ENCODE measurements at places on chromosomes 12 and 14.

DNA sequence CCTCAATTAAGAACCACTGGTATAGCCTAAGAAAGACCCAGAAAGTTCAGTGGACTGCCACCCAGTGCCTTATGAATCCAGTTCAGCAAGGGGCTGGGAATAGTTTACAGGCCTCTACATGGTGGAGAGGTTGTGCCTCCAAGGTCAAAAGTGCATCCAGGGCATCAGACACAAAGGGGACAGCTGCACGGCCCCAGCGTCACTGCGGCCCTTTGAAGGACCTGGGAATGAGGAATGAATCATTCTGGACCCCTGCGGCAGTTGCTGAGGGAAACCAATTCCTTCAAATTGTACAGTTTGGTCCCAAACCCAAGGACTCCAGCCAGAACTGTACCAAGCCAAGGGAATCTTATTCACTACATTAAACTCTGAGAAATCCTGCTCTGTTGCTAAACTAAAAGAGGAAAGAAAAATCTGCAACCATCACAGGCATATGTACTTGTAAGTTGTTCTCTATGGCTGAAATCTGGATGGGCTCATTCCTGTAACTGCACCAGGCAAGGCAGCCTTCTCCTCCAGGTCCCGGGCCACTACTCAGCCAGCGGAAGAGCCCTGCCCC is 10.9 kb upstream of the NGB start:
- no peak for DNase-seq

GRCh38 chr12:47303207-47303606 is 223.4 kb upstream of the AMIGO2 start:
- no peak for DNase-seq

- DNase-seq = no peak
Observed at GRCh38 chr14:100049220-100049619, 16.0 kb upstream of the EVL start.

DNA sequence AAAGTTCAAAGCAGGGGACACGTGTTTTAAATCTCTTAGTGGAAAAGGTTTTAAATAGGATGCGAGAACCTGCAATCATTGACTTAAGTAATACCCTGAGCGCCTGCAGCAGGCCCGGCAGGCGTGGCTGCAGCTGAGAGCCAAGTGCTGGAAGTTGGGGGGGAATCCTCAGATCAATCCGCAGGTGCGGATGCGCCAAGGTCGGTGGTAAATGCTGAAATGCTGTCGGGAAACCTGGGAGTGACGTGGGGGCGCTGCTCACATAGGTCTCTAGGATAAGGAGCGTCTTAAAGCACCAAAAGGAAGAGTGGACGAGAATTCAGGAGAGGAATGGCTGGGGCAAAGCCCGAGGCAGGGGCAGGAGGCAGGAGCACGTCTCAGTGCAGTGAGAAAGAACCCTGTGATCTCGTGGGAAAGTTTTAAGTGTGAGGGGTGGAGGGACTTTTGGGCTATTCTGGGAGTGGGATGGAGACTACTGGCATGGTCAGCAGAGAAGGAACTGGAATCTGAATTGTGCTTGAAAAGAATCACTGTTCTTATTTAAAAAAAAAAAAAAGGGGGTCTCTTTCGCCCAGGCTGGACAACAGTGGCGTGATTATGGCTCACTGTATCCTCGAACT is 883 bp upstream of the CDCA4 start:
- peak; percentile 21 for DNase-seq

DNA sequence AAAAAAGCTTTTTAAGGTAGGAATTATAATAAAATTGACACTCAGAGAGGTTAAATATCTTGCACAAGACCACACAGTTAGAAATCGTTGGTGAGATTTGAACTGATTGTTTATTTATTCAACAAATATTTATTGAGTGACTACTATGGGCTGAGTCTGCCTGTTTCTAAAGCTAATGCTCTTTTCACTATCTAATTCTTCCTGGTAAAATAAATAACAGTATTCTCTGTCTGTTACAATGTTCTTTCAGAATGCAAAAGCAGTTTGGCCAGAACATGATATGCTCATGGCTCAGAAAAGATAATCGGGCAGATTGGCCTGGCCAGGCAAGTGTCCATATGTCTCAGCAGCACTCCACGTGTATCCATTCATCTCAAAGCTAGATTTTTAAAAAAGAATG is 82.0 kb downstream of the BTG1 start:
- DNase-seq = peak; percentile 44

GRCh38 chr14:63962906-63963305 is 110.1 kb downstream of the SYNE2 start:
- DNase-seq = no peak

DNA sequence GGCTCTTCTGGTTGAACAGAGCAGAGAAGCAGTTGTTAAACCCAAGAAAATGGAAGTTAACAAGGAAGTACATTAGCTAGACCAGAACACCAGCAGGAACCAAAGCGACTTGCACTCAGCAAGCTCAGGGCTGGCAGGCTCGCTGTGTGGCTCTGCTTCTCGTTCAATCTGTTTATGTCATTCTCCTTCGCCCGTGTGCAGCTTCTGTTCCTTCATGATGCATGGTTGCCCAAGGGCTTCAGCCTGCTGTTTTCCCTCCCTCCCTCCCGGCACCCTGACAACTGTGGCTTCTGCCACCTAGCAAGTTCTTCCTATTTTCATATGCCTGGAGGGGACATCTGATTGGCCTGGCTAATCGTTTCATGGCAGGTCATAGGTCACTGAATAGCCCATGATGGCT is 25.3 kb downstream of the PIGH start:
- DNase-seq = no peak

DNA sequence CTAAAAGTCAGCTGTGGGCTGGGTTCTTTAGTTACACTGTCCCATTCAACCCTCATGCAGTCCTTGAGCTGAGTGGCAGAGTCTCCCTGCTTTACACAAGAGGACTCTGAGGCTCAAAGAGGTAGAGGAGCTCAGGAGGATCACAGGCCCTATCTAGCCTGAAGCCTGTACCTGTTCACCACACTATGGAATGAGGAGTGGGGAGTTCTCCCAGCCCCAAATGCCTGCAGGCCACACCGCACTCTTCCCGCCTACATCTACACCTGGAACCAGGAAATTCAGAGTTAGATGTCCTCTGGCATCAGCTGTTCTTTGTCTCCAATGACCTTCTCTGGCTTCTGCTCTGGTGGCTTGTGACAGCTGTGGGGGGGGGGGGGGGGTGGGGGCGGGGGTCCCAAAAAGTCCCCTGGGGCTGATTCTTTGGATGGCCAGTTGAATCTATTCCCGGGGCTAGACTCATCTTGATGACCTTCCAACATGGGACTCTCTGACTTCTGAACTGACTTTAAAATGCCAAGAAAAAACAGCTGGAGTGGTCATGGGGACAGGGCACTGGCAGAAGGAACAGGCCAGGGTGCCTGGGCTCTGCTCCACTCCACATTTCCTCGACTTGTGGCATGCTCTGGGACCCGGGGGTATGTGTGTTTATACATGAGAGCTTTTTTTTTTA is 30.6 kb downstream of the RIN3 start:
- DNase-seq = no peak

DNA sequence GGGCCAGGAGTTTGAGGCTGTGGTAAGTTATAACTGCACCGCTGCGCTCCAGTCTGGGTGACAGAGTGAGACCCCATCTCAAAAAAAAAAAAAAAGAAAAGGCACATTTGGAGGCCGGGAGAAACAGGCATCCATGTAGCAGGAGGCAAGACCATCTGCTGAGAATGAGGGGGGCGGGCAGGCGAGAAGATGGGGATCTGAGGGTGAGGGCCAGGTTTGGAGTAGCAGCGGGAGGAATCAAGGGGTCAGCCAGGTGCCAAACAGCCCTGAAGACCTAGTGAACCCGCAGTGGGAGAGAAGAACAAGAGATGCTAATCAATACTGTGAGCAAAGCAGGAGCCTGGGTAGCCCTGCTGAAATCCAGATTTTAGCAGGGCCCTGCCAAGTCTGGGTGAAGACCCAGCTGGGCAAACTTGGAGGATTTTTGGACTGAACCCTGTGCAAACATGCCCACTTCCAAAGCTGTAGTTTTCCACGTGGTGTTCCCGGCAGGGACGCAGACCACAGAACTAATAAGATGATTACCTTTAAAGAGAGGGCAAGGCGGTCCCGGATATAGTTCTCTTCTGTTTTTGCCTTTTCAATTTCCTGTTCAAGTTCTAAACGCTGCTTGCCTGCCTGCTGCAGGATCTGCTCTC is 61.0 kb downstream of the NIN start:
- no peak for DNase-seq
